ENCODE measurements at places on chromosomes 5 and 9. TPM values are rescaled to one million over a fixed set of nuclear protein-coding genes. Genes with fewer than 3 reads are reported as not detected.

PCDHB7 gene
- total RNA-seq: not detected

ZBTB26 gene
- 6.6 TPM for total RNA-seq

MSMP gene
- 0.61 TPM for total RNA-seq

SHOC1 gene
- not detected for total RNA-seq

DNAH5 gene
- total RNA-seq: not detected

SLCO4C1 gene
- total RNA-seq: 0.74 TPM

CCT5 gene
- 322 TPM for total RNA-seq

CCDC112 gene
- total RNA-seq: 0.71 TPM

PCDHGA10 gene
- total RNA-seq: not detected

- no peak for DNase-seq
Measured at GRCh38 chr9:137411260-137411644, 11.7 kb downstream of the EXD3 start.

- no peak for DNase-seq
Measured at GRCh38 chr9:137870432-137870831, 7.2 kb upstream of the CACNA1B start.

- DNase-seq: no peak
Measured at GRCh38 chr9:100472268-100472667, 681 bp upstream of the TMEFF1 start.

DNA sequence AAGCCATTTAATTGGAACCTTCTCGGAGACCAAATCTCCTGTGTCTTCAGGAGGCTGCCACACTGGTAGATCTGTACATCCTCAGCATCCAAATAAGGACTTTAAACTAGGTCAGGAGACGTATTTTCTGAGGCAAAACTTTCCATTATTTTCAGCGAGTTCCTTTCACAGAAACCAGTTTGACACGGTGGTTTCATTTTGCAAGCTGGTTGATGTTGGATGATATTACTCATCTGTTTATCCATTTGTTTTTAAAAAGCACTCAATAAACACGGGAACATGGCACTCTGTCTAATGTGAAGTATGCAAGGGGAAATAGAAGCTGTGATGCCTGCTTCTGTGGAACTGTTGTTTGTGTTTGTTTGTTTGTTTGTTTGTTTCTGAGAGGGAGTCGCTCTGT, 199.6 kb downstream of the ERCC6L2 start:
- no peak for DNase-seq

GRCh38 chr9:21624675-21625644, 142.8 kb upstream of the IFNE start:
- DNase-seq: no peak

GRCh38 chr5:31942546-31942945, 231.6 kb downstream of the GOLPH3 start:
- no peak for DNase-seq

- DNase-seq: no peak
Measured at GRCh38 chr5:108090946-108091345, 291.0 kb downstream of the FBXL17 start.

DNA sequence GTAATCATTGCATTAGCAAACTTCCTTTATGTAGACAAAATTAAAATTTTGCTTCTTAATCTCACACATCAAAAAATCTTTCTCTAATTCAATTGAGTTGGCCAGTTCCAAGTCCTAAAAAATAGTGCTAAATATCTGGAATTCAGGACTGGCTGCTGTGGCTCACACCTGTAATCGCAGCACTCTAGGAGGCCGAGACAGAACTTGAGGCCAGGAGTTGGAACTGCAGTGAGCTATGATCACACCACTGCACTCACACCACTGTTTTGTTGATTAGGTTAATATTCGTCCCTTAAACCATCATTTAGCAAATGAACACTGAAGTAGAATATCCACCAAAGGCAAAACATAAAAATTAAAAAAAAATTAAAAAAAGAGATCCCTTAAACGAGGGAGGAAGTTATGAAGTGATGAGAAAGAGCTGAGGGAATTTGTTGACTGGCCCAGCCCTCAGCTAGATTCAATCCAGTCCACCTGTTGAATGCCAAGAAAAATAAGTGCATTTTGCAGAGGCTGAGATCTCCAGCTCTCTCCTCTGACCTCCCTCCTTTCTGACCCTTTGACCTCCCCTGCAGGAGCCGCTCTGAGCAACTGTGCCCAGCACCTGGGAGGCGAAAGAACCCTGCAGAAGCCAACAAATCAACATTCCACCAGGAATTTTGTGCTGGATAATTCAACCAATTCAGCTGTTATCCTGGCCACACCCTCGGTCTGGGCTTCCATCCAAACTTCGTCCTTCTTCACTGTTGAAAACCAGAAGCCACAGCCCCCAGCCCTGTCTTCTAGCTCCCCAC, 96.8 kb downstream of the OR2K2 start:
- DNase-seq: no peak

DNA sequence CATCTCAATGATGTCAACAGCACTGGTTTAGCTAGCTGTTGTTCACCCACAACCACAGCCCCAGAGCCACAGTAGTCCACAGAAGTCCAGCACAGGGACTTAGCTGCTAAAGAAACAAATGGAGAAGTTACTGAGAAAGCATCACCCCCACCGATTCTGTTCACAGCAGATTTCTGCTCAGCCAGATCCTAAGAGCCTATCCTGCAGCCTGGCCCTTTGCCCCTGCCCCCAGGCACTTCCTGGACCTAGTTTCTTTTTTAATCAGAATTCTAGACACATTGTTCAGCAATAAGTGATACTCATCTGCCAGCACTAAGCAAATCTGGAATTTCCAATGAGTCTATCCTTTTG, 7.4 kb downstream of the B4GALT1 start:
- DNase-seq: peak; percentile 69

All from activated CD8-positive, alpha-beta T cell treated with anti-CD3 and anti-CD28 coated beads, Interleukin-2, amount 10 ng/mL, durations not matched to agents 7 days and 5 days (primary cell).